ENCODE measurements at places on chromosomes 5 and 9.

- no peak for DNase-seq
These were observed 22.0 kb upstream of the EPB41L4B start for GRCh38 chr9:109342878-109343277.

DNA sequence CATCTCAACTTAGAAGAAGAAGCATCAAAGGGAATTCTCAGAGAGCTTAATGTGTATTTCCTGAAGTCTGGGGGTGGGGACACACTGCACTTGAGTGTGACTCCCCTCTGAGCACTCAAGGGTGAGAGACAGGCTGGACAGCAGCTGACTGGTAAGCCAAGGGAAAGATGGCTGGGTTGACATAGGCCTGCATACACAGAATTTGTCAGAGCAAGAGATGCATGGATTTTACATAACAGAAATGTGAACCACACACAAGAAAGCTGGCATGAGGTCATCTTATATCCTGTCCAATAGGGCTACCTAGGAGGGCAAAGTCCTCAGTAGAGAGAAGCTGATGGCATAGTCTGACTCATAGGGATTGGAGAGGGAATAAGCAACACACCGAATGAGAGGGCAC, 114.3 kb upstream of the EPB41L4A start:
- peak; percentile 96 for DNase-seq

DNA sequence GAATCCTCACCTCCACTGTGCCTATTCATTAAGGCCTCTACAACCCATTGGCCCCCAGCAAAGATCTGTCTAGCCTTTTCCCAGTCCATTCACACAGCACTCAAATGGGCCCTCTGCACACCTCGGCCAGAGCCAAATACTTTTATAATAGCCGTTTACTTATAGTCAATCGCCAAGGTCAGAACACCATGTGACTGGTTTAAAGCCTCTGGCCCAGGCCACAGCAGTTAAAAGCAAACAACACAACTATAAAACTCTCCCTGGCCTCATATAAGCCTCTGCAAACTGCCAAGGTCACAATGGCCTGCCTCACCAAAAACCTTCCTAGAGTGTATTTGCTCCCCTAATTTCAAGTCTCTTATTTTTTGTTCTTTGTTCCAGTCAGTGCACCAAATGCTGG, 562.6 kb downstream of the CAAP1 start:
- no peak for DNase-seq

GRCh38 chr5:89015409-89015808, 132.4 kb upstream of the MEF2C start:
- DNase-seq = no peak

- DNase-seq = peak; percentile 63
These were observed 3.3 kb upstream of the TMEM141 start for GRCh38 chr9:136787690-136788400.

DNA sequence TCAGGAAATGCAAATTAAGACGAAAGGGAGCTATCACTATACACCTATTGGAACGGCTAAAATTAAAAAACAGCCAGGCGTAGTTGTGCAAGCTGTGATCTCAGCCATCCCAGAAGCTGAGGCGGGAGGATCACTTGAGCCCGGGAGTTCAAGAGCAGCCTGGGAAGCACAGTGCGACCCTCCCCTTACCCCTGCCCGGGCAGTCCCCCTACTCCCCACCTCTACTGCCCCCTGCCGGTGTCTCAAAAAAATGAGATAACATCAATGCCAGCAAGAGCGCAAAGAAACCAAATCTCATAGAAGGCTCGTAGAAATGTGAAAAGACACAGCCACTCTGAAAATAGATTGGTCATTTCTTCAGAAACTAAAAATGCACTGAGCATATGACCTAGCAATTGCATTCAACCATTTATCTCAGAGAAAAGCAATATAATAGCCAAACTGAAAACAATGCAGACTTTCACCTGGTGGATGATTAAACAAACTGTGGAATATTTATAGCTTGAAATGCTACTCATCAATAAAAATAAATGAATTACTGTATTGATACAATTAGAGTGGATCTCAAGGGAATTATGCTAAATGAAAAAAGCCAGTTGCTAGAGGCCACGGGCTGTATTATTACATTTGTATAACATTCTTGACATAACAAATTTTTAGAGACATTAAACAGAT, 20.6 kb downstream of the OR2V2 start:
- no peak for DNase-seq
